Omental fat pad (tissue), 4 donors: ENCODE measurements at places on chromosomes 12 and 14. TPM values are rescaled to one million over a fixed set of nuclear protein-coding genes. Genes with fewer than 3 reads are reported as not detected.

DNA sequence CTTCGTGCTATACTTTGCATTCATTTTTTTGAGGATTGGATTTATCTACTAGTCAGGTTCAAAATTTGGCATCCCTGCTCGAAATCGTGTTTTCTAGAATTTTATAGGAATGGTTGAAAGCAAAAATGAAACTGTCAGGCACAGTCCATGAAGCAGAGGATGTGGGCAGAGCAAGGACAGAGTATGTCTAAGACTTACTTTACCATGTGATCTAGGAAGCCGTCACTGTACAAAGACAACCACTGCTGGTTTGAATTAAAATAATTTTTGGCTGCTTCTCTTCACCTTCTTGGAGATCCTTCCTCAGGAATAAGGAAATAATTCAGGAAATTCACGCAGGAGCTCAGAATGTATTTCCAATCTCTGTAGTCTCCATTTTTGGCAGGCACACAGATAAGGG is 31.6 kb upstream of the SGPP1 start:
- DNase-seq: no peak

Gene PPP1R36
- total RNA-seq: 0.63 TPM

DNA sequence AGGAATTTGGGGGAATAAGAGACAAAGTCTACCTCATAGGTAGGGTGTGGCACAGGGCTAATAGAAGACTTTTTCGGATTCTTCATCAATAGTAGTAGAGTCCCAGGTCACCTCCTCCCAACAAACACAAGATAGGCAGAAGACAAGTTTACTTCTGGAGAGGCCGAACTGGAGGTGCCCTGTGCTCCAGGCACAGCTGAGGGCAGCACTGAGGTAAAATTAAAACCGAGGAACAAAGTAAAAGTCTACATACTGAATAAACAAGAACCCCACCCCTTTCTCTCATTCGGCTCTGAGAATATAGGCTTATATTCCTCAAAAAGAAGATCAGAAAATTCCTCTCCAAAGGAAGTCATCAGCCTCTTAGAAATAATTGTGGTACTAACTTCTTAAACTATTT is 161.5 kb downstream of the SEC23A start:
- DNase-seq: no peak

Gene EGLN3
- 3.1 TPM for total RNA-seq

DNA sequence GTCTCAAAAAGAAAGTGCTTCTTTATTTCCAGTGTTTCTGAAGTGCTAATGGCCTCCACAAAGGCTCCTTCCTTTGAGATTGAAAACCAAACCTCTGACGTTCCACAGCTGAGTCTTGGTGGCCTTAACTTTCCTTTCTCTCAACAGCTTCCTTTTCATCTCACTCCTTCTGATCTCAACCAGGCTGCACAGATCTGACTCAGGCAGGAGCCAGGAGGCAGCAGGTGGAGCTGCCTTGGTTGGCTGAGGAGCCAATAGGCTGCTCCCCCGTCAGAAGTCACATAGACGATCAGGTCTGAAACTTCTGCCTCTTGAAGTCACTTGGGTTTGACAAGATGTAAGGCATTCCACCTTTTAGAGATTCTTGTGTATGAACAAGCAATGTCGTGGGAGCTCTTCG is 9.1 kb upstream of the KCNA5 start:
- DNase-seq: no peak

Gene MYRFL
- total RNA-seq: not detected

DNA sequence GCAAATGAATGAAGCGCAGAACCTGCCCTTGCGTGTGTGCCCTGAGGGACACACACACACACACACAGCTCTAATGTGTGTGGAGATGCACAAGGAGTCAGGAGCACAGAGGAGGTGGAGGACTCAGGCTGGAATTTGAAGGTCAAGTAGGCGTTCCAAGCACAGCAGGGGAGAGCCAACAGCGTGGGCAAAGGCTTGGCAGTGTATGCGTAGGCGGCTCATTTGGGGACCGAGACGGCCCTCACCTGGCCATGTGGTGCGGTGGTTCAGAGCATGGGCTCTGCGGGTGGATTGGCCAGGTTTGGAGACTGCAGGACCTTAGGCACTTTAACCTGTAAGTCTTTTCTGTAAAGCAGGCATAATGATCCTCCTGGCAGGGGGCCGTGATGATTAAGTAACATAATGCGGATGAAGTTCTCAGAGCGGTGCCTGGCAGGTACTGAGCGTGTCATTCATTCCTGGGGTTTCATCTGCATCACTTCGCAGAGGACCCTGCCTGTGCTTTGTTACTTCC is 69.5 kb upstream of the SLC24A4 start:
- no peak for DNase-seq

- DNase-seq: peak; percentile 71
Measured at GRCh38 chr12:114684098-114684869, at the start of gene TBX3. TSS of gene TBX3 (minus strand) at chr12:114684175. CDS start at chr12:114683200, 975 bp downstream.

DNA sequence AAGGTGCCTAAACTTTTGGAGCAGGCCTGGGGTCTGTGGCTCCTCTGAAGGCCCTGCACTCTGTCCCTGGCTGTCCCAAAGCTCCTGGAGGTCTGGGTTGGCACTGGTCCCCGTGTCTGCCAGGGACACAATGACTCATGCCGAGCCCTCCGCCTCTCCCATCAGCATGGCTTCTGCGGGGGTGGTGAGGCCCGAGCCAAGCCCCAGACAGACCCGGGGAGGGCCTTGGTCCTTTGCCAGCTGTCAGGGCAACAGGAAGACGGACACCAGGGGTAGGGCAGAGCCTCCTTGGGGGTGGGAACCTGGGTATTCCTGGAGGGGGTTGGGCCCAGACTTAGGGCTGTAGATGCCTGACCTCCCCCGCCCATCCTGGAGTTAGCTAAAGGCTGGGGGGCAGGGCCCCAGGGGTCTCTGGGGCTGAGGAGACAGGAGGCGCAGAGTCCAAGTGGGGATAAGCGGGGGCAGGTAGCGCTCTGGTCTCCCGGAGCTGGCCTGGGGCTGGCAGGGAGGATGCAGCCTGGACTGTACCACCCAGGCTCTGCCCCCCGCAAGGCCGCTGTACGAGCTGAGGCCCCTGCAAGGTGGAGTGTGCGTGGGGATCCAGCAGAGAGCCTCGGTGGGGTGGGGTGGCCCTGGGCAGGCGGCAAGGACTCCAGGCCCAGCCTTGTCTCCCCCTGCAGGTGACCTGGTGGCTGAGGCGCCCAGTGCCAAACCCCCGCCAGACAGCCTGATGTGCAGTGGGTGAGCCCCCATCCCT is 16.4 kb upstream of the PUS1 start:
- DNase-seq: peak; percentile 60

DNA sequence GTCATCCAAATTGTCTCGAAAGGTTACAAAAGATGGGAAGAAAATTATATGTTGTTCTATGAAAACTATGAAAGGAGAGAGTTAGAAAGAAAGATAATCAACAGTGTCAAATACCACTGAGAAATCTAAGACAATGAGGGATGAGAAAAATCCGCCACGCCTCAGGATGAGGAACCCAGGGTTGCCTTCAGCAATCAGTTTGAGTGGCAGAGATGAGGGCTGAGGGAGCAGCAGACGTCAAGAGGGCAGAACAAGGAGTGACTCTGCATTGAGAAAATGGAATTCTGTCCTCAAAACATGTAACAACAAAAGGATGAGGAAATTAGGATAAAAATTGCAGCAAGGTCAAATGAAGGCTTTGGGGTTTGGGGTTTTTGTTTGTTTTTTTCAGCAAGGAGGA is 18.3 kb upstream of the OXA1L start:
- DNase-seq: no peak

DNA sequence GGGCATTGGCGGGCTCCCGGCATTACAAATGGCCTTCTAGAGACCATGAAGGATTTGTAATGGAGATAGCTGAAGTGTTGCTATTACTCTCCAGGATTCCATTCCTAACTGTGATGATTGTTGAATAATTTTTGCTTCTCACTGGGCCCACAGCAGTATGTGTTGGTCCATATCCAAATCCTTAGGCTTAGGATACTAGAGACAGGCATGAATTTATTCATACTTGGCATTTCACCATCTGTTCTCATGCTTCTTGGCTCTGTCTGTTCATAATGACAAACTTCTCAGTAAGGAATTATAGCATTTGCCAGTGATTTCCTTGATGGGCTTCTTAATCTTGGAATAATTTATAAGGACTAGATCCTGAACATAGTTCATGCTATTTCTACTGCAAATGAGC is 832.9 kb downstream of the C12orf50 start:
- DNase-seq: no peak

GRCh38 chr14:72682188-72682587 is 211.7 kb downstream of the DPF3 start:
- DNase-seq: no peak

DNA sequence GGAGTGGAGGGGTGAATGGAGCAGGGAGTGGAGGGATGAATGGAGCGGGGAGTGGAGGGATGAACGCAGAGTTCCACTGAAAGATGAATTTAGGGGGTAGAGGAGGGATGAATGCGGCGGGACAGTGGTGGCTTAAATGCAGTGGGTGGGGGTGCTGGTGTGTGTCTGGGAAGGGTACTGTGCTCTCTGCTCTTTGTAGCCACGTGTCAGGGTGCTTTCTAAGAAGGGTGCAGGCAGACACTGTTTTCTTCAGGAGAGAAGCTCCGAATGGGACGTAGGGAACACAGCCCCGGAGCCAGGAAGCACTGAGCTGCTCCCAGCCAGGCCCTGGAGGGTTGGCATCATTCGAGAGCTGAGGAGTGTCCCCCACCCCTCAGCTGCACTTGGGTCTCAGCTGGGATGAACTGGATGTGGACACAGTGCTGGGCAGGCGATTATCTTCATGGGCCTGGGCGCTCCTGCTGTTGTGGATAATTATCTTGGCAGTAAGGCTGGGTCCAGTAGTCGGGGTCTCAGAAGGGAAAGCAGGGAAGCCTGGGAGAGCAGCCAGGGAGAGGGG is 9.5 kb upstream of the CEP170B start:
- DNase-seq: no peak

Gene CACNA1C
- 13.6 TPM for total RNA-seq

- DNase-seq: no peak
Measured at GRCh38 chr12:92143258-92143657, 2.4 kb downstream of the BTG1 start.

Gene MYF6
- not detected for total RNA-seq

Gene SLC7A7
- 52.0 TPM for total RNA-seq

GRCh38 chr12:63930971-63931370 is 86.5 kb downstream of the SRGAP1 start:
- DNase-seq: no peak

DNA sequence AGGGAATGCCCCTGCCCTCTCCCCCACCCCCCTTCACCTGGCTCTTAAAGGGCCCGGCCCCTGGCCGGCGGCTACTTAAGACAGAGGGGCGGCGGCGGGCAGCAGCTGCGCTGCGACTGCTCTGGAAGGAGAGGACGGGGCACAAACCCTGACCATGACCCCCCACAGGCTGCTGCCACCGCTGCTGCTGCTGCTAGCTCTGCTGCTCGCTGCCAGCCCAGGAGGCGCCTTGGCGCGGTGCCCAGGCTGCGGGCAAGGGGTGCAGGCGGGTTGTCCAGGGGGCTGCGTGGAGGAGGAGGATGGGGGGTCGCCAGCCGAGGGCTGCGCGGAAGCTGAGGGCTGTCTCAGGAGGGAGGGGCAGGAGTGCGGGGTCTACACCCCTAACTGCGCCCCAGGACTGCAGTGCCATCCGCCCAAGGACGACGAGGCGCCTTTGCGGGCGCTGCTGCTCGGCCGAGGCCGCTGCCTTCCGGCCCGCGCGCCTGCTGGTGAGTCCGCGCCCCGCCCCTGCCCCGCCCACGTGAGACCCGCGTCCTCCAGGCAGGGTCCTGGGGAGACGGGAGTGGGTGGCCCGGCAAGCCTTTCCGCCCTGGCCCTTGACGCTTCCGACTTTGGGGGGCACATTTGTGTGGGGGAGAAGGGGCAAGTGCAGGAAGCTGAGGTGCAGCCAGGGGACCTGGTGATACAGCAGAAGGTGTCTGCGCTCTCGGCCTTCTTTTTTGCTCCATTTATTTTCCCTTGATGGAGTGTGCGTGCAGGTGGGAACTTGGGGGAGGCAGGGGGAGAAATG is at the start of gene IGFBP6:
TSS of gene IGFBP6 (plus strand) at position 104 of the 790 bp plus-strand sequence. CDS start at position 155, 51 bp downstream.
- no peak for DNase-seq

- DNase-seq: no peak
Measured at GRCh38 chr14:21860172-21860571, 186.6 kb upstream of the OR4E1 start.

DNA sequence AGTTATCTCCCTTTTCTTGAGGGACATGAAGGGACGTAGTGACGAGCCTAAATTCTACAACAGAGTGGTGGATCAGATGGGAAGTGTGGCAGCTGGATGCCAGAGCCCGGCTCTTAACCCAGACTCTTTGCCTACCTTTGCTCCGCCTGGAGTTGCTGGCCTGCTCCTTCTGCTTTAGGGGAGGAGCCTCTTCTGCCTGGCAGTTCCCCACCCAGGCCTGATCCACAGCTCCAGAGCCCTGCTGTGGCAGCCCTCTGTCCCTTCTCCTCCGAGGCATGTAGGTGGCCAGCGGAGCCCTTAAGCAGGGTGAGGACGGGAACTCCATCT is 2.3 kb upstream of the PRPH start:
- no peak for DNase-seq

Gene PTGES3
- total RNA-seq: 87.7 TPM

Gene OLR1
- total RNA-seq: 51.2 TPM

Gene CCDC196
- not detected for total RNA-seq

Gene RASSF8
- 48.5 TPM for total RNA-seq

DNA sequence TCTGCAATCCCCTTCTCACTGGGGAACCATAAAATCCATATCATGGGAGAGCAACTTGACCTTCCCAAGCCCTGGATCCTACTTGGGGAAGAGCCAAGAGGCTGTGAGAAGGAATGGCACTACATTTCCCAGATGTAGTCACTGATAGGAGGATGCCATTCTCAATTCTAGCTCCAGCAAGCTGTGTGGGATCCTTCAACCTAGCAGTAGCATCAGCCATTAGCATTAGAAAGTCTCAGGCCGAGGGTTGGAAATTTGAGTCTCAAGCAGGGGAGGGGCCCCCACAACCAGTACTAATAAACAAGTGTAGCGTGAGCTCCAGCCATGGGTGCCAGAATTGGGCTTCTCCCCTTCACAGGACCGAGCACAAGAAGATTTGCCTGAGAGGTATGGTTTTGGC is 84.3 kb upstream of the NELL2 start:
- DNase-seq: no peak

- no peak for DNase-seq
Measured at GRCh38 chr14:63843796-63844195, 9.0 kb upstream of the SYNE2 start.

DNA sequence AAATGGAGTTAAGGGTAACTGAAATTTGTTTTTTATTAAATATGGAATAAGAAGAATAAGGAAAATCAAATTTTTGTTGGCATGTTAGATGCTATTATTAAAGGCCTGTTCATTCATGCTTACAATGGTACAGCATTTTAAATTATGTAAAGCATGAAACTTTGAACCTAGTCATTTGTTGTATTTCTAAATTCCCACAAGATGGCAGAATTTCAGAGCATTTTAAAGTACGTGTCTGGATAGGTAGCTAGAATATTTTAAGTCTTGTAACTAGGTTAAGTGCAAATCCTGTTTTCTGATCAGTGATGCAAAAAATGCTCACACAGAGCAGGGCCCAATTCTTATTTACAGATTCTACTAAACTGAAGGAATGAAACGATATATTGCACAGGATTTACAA is 585.6 kb upstream of the MIS18BP1 start:
- no peak for DNase-seq

- no peak for DNase-seq
Measured at GRCh38 chr12:69996241-69996640, 171.2 kb downstream of the MYRFL start.
